ENCODE measurements at places on chromosomes 1 and 21.

GRCh38 chr1:238458899-238459298 is 568.2 kb upstream of the ZP4 start:
- DNase-seq = no peak

DNA sequence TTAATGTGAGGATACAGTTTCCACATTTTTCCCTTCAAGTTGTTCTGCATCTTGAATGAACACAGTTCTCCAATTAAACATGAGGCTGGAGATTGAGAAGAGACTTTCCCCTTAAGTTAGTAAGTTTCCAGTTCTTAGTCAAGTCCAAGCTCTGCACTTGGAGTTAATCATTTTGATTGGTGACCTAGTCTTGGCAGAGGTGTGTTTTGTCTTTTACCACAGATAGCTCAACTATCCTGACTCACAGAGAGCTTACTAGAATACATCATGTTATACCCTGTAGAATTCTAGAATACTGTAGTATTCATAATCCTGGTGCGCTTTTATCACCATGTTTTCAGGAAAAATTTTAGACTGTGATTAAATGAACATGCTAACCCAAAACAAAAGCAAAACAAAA is 129.2 kb downstream of the CYYR1 start:
- DNase-seq = no peak

- no peak for DNase-seq
Measured at GRCh38 chr1:189151361-189151760, 1326.3 kb downstream of the BRINP3 start.

DNA sequence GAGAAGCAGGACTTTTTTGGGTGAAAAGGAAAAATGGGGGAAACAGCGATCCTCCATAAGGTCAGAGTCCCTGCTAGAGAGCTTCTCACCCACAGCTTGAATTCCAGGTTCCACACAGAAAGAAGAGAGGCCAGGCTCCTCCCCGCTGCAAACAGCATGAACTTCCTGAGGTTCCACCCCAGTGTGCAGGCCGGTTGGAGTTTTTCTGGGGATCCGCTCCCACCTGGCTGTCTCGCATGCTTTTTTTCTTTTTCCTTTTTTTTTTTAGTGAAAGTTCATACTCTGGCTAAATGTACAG is 595.1 kb upstream of the ZP4 start:
- no peak for DNase-seq

GRCh38 chr1:245996811-245997210 is 510.3 kb downstream of the SMYD3 start:
- no peak for DNase-seq

DNA sequence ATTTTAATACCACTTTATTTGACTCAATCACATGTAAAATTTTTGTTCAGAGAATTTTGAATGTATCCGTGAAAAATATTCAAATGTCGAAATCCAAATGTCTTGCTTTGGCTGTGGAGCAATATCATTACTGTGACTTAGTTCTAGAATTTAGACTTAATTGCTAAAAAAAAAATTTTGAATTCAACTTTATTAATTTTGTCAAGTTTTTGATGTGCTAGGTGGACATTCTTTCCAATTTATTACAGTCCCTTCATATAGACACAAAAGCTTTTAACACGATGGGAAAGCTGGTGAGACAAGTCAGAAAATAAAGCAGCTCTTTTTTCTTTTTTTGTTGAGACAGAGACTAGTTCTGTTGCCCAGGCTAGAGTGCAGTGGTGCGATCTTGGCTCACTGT is 62.6 kb downstream of the DDR2 start:
- DNase-seq = no peak

GRCh38 chr1:203273869-203274602 is 31.3 kb upstream of the BTG2 start:
- no peak for DNase-seq

- no peak for DNase-seq
Measured at GRCh38 chr1:58465825-58466629, 80.5 kb downstream of the OMA1 start.

GRCh38 chr1:164473544-164473943 is 85.4 kb upstream of the PBX1 start:
- no peak for DNase-seq

DNA sequence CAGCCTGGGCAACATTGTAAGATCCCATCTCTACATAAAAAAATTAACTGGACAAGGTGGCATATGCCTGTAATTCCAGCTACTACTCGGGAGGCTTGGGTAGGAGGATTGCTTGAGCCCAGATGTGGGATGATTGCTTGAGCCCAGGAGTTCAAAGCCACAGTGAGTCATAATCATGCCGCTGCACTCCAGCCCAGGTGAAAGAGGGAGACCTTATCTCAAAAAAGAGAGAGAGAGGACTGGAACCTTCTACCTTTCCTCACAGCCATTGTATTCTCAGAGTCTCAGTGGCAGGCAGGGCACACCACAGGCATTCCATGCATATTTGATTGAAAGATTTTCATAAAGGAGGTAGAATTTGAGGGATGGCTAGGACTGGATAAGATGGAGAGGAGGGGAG is 78.4 kb downstream of the KIF14 start:
- no peak for DNase-seq

DNA sequence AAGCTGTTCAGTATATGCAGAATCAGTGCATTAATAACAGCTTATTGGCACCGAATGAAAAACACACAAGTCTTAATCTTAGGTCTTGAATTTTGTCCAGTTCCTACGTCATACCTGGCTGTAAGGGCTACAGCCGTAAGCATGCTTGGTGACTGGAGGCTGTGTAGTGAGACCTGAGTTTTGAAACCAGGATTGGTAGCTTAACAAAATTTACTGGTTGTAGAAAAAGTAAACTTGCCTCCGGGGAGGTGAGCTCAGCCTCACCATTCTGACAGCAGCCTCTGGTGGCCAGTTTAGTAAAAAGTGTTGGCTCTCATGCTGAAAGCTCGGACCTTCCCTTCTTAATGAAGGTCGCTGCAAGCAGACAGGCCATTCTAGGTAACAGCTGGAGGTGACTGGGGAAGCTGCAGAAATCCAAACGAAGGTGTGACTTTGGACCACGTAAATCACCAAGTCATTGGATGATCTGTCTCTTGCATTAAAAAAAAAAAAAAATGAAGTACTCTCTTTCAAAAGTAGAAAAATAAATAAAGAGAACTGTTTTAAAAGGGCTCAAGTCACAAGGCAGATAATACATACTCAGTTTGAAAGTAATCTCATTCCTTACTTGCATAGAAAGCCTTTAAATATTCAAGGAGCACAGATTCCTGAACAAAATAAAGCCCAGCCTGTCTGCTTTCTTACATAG is 48.9 kb downstream of the HLCS start:
- DNase-seq = no peak

DNA sequence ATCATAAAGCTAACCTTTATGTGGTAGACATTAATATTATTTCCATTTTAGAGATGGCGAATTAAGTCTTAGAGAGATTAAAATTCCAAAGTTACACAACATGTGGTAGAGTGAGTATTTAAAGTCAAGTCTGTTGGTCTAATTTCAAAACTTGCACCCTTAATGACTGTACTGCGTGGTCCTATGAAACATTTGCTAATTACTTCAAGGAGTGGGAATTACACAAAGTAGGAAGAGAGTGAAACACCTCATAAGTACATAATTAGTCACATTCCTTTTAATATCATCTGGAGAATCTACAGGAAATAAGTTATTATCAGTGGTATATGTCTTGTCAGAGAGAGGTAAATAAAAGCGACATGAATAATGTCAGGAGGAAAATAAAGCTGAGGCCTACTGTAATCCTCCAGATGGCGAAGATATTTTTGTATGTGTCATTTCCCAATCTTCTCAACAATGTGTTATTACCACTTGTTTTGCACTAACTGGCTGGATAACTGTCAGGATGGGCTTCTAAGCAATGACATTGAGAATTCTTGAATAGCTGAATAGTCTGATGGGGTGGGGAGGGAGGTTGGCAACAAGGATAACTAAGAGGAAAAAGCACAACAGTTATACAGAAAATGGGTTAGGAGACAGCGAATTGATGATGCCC is 95.5 kb downstream of the TNFSF18 start:
- DNase-seq = no peak

- DNase-seq = no peak
Measured at GRCh38 chr1:214272964-214273533, 7.9 kb upstream of the SMYD2 start.

DNA sequence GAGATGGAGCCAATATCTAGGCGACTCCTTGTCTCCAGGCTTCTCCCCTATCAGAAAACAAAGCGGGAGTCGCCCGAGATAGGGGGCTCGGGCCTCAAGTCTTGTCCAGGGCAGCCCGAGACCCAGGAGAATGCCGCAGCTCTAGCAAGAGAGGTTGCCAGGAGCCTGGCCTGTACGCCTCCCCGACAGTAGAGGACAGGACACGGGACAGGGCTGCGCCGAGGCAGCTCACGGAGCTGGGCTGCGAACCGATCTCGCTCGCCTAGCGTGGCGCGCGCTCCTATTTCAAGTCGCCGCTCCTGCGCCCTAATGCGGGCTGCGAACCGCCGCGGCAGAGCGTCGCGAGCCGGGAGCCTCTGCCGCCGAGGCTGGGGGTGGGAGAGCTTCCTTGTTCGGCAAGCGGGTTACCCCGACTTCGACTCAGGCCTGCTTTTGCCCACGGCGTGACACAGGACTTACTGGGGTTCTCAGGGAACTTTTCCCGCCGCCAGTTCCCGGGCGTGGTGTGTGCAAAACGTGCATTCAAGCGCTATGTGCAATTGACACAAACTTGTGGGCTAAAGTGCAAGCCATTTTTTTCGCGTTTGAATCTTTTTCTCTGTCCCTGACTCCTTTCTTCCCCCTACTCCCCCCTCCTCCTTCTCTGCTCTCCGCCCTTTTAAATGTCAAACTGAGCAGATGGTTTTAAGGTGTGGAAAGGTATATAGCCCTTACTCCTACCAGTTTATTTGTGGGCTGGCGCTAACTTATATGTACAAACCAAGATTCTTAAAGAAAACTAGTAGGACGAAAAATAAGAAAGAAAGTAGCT is 2.4 kb upstream of the PROX1 start:
- DNase-seq = no peak
